Iris pigment epithelial cell (primary cell): ENCODE measurements at places on chromosomes 5 and 9.

DNA sequence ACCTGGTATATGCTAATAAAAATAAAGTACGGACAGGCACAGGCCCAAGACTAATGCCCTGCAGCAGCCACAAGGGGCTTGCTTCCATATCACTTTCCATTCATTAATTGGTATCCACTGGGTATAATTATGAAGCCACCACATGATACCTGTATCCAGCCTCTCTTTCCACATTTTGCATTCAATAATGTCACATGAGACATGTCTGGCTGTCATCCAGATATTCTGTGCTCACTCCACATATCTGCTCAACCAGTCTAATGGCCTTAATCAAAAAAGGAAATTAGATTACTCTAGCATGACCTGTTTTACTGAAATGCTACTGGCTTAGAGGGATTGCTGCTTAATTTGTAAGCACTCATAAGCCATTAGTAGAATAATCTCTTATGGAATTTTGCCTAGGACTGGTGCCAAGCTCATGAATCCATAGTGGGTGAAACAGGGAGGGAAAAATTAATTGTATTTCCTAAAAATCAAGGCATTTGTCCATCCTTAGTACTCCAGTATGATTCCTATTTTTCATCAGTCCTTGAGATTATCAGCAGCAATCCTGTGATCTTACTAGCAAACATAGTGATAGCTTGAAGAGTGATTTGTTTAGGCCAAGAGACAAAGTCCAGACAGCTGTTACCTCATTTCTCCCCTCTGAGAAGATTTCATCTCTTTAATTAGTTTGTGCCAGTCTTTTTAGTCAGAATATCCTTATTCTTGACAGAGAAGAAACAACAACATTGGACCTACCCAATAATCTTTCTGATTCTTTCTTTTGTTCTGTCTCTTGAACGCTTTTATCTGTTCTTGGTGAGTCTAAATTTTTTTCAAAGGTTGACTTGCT, 119.2 kb upstream of the ABCA1 start:
- no peak for DNase-seq

- DNase-seq: peak; percentile 20
Measured at GRCh38 chr9:106745457-106745856, 117.5 kb upstream of the ZNF462 start.

DNA sequence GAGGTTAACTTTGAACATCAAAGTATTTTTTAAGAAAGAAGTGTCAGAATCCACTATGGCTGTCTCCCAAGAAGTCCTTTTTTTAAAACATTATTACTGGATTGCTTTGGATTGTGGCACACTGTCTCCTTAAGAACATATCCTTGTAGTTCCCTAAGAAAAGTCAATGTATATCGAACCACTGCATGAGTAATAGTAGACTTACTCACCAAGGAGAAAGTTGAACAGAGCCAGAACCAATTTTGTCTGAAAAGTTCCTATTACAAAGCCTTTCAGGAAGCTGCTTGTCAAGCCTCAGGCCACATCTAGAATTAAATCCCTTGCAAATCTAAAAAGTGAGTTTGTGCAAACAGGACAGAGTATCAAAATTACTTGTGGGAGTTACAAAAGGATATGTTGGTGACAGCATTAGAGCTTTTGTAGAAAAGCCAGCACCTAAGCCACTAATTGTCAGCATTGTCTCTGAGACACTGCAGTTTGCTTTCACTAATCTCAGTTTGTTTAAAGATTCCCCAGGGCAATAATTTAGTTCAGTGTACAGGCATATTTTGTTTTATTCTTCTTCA, 195.4 kb downstream of the MPDZ start:
- DNase-seq: peak; percentile 75

GRCh38 chr5:131109540-131110255, 55.4 kb downstream of the HINT1 start:
- peak; percentile 39 for DNase-seq

DNA sequence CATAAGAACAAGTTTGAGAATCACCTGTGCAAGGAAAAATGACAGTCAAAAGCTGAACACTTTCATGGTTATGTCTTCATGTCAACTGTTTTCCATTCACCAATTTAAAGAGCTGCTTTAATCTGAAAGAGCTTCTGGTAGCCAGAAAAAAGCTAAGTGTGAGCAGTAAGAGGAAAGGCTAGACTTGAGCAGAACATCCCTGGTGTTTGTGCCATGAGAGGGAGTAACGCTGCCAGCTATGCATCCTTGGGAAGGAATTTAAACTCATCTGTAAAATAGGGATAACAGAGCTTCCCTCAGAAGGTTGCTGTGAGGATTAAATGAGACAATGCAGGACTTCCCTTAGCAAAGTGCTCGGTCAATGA, 193.7 kb downstream of the MAPKAP1 start:
- DNase-seq: no peak

- DNase-seq: no peak
Measured at GRCh38 chr5:42842921-42843641, 31.4 kb upstream of the SELENOP start.

GRCh38 chr9:15298362-15298761, 8.7 kb downstream of the TTC39B start:
- DNase-seq: no peak

DNA sequence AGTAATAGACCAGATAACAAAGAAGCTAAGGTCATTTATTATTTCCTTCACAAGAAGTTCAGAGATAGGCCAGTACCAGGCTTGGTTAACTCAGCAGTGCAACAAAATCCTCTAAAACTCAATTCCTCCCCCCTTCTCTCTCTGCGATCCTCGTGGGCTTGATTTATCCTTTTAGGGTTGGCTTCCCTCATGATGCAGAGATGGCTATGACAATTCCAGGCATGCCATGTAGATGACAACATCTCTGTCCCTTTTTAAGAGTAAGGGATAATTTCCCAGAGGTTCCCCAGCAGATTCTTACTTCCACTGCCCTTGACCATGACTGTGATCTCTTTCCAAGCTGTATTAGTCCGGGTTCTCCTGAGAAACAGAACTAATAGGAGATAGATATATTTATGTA, 28.7 kb upstream of the DAP start:
- no peak for DNase-seq

GRCh38 chr9:136566901-136567300, 21.1 kb upstream of the NOTCH1 start:
- DNase-seq: no peak

- DNase-seq: peak; percentile 56
Measured at GRCh38 chr5:10760096-10760920, 726 bp downstream of the DAP start.

GRCh38 chr5:171609806-171610452, 175.7 kb upstream of the SMIM23 start:
- DNase-seq: no peak

DNA sequence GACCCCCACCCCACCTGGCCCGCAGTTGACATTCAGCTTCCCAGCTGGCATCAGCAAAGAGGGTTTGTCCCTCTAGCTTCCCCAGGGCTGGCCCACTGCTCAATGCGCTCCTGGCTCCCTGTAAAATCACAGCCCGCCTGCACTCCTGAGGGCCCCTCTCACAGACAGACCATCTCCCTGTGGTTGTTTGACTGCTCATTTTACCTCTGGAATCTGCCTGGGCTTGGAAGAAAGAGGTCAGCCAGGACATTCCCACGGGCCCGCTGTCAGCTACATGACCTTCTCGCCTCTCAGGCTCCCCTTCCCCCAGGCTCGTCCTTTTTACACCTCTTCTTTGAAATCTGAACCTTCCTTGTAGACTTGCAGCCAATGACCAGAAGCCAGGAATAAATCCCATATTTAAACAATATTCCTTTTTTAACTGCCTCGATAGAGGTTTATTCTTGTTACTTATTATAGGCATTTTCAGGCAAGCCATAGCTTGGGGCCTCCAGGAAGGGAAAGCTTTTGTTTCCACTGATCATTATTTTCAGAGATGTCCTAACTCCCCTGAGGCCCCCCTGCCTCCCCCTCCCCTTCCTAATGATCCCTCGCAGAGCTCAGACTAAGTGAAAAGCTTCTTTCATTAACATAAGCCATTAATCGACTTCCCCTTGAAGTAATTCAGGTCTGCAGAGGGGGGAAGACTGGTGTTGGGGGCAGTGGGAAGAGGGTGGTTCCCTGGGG, 76.3 kb upstream of the IQGAP2 start:
- DNase-seq: peak; percentile 11

GRCh38 chr5:33806738-33807442, 84.9 kb downstream of the ADAMTS12 start:
- DNase-seq: peak; percentile 89

DNA sequence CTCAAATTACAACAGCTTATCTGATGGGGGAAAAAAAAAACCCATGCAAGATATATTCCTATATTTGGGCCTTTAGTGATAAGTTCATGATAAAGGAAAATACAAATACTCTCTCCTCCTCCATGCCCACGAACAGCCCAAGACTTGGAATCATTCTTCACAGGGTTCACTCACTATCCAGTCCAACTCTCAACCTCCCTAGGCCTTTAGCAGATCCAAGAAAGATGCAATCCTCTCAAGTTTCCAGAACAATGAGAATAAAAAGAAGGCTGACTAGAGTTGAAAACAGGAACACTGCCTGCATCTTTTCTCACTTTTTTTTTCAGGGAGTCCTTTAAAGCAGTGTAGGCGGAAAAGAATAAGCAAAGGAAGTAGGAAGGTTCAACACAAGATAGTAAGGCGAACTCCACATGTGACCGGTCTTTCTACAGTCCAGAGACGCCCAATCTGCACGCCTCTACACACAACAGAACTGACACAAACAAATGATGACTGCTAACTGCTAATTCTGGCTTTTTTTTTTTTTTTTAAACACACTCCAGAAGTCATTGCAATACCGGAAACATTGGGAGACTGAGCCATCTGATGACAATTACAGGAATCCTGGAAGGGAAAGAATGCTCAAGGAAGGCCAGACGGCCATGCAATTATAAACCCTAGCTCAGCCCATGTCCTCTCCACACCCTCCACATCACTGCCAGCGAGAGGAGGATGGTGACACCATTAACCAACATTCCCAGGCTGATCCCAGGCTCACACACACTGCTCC, 75.4 kb downstream of the BNC2 start:
- peak; percentile 69 for DNase-seq

DNA sequence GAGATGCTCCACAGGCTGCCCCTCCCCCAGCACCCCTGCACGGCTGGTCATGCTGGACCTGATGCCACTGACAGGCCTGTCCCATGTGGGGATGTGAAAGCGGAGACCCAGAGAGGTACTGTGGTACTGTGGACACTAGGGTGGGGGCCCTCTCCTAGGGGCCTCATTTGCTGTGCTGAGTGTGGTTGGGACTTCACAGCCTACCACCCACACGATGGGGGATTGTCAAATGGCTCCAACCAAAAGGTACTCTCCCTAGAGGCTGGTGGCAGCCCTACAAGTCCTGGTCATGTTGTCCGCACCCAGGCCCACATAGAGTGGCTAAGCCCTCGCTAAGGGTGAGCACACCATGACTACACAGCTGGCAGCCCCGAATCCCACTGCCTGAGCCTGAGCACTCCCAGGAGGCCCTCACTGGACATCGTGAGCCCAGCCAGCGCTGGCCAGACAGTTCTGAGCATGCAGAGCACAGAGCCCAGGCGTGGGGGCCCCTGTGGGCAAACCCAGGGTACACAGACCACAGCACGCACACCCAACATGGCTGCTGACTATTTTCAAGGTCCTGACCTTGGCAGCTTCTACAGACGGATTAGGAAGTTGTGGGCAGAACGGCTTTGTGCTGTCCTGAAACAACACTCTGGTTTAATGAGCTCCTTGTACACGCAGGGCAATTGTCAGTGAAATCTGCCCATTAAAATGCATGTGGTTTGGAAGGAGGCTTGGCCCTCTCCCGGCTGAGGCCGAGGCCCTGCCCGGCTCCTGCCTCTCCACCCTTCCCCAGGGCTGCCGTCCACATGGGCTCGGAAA, 214.1 kb downstream of the HSPA4 start:
- no peak for DNase-seq

DNA sequence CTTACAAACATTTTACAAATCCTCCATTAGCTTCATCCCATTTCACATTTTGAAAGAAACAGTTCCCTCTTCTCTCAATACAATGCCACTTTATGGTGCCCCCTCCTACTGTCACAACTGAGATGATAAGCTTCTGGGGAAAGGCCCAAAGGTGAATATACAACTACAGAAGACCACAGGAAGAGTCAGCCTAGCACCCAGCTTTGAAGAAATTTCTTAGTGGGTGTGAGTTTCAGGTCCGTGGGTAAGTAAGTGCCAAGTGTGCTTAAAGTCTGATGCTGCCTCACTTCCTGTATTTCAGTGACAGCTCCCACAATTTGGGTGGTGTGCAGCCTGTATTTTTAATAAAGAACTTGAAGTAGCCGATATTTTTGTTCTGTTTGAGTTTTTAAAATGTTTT, 68.1 kb downstream of the ARHGEF28 start:
- no peak for DNase-seq

- no peak for DNase-seq
Measured at GRCh38 chr9:23324511-23324910, 501.5 kb downstream of the ELAVL2 start.

DNA sequence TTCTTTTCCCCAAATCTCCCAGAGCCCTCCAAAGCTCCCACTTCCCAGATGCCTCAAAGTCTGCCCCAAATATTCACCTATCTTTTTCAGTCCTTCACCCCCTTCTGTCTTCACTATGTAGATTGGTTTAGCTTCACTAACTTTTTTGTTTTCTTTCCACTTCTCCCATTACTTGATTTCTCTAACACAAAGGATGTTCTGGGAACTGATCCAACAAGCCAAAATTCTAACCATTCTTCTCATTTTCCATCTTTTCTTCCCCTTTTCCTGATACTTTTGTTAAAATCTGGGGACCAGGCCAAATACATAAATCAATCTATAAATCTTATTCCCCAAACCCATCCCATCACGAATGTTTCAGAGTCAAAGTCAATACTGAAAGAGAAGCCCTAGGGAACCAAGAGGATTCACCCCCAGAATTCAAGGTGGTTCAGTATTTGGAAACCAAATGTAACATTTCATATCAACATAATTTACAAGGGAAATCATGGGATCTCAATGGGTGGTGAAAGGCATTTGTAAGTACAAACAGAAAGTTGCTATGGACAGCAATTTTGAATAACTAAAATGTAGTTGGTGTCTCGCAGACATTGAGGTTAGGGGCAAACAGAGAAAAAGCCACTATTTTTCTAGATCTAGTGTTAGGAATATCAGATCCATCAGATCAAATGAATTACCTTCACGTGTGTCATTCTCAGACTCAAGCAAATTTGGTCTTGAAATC, 35.3 kb downstream of the APTX start:
- DNase-seq: no peak

- peak; percentile 28 for DNase-seq
Measured at GRCh38 chr9:87684627-87685219, 41.2 kb upstream of the CTSL start.

GRCh38 chr9:16030528-16031185, 477.8 kb downstream of the CCDC171 start:
- peak; percentile 96 for DNase-seq

GRCh38 chr5:55234121-55234700, 803 bp upstream of the CCNO start:
- DNase-seq: peak; percentile 39
